NCI-H2081 (cell line): ENCODE measurements at places on chromosomes 1 and 21.

GRCh38 chr1:31870086-31870736 lies 54.4 kb upstream of the SPOCD1 start:
- DNase-seq = no peak

GRCh38 chr1:41513383-41513735 lies 28.9 kb upstream of the EDN2 start:
- no peak for DNase-seq

DNA sequence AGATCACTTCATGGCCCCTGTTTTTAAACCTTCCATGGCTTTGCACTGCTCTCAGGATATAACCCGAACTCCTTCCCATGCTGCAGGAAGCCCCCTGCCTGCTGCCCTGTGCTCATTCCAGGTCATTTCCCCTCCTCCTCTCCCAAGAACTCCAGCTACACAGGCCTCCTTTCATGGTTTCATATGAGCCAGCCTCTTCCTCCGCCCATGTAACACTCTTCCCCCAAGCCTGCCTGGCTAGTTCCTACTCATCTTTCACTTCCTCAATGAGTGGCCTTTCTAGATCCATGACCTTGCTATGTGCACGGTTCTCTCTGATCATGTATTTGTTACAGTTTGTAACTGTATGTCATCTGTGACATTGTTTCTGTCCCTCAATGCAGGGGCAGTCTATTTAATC lies 3.1 kb upstream of the NCF2 start:
- DNase-seq = no peak

GRCh38 chr21:15063814-15064575 lies 805 bp downstream of the NRIP1 start:
- DNase-seq = peak; percentile 24

GRCh38 chr1:8512504-8512903 lies 194.6 kb downstream of the SLC45A1 start:
- no peak for DNase-seq

GRCh38 chr21:36677443-36677842 lies 21.5 kb upstream of the SIM2 start:
- no peak for DNase-seq

GRCh38 chr1:209829716-209830115 lies 1.9 kb downstream of the UTP25 start:
- no peak for DNase-seq

DNA sequence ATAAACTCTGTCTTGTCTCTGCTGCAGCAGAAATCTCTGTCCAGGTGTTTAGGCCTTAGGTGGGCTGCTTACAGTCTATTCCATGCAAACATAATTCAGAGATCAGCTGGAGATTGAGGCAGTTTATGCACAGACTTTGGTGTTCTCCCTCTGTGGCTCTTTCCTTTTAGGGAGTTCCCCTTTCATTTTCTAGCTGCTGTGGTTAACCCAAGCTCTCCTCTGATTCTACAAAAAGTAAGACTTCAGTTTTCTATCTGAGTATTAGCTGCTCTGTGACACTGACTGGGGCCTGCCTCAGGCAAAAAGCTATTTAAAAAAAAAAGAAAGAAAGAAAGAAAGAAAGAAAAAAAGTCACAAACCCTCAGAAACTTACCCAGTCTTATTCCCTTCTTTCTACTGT lies 211.1 kb downstream of the CAMTA1 start:
- no peak for DNase-seq

GRCh38 chr1:31793586-31794285 lies 22.1 kb downstream of the SPOCD1 start:
- DNase-seq = no peak

- DNase-seq = peak; percentile 45
Observed at GRCh38 chr21:37862536-37862935, 53.7 kb downstream of the KCNJ6 start.

DNA sequence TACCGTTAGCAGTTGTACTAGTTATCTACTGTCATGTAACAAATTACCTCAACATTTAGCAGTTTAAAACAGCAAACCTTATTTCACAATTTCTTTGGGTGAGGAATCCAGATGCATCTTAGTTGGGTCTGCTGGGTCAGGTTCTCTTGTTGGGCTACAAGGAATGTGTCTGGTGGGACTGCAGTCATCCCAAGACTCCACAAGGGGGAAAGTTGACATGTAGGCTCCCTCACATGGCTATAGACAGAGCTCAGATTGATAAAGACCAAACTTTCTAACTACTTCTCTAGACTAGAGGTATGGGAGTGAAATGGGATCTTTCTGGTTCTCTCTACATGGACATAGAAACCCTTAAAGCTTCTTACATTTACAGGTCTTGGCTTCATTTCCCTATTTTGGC lies 160.9 kb downstream of the UCK2 start:
- DNase-seq = no peak

GRCh38 chr1:151942882-151943281 lies 33.6 kb upstream of the THEM4 start:
- no peak for DNase-seq

- no peak for DNase-seq
Observed at GRCh38 chr1:53642215-53642555, 96.8 kb downstream of the GLIS1 start.

GRCh38 chr1:67566803-67567377 lies 118.1 kb upstream of the GADD45A start:
- no peak for DNase-seq

DNA sequence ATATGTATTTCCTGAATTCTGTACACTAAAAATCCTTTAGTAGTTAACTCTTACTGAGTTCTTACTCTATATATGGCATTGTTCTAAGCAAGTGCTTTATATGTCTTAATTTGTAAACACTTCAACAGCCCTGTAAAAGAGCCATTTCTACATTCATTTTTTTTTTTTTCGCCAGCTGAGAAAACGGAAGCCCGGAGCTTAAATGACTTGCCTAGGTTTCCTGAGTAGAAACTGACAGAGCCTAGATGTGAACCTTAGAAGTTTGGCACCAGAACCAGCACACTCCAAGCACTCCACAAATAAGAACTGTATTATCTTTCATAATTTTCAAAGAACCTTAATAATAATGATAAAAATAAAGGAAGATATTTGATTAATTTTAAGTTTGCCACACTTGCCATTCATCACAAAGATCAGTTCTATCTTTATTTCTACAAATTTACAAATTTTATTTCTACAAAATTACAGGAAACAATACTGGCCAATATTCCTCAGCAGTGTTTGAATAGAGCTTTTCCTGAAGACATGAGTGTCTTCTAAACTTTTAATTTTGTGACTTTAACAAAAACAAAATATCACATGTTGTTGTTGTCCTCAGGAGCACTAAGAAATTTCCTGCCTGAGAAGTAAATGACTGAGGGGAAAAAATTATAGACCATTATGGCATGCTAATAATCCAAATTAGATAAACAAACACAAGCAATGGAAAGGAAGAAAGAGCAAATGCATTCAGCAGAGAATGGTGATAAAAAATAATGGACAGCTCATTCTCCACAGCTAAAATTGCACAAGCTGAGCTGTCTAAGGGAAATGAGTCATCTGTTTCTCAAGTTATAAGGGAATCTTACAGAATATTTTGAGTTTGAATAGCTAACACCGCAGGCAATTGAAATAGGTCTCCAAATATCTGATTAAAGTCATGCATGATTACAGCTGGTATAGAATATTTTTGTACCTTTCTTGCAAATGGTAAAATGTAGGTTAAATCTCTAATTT lies 71.2 kb downstream of the DPYD start:
- peak; percentile 64 for DNase-seq

- peak; percentile 59 for DNase-seq
Observed at GRCh38 chr1:197924516-197925123, 7.4 kb downstream of the LHX9 start.

GRCh38 chr21:32917362-32918135 lies 108.2 kb upstream of the OLIG2 start:
- no peak for DNase-seq

- no peak for DNase-seq
Observed at GRCh38 chr1:81847063-81847462, 46.3 kb downstream of the ADGRL2 start.

DNA sequence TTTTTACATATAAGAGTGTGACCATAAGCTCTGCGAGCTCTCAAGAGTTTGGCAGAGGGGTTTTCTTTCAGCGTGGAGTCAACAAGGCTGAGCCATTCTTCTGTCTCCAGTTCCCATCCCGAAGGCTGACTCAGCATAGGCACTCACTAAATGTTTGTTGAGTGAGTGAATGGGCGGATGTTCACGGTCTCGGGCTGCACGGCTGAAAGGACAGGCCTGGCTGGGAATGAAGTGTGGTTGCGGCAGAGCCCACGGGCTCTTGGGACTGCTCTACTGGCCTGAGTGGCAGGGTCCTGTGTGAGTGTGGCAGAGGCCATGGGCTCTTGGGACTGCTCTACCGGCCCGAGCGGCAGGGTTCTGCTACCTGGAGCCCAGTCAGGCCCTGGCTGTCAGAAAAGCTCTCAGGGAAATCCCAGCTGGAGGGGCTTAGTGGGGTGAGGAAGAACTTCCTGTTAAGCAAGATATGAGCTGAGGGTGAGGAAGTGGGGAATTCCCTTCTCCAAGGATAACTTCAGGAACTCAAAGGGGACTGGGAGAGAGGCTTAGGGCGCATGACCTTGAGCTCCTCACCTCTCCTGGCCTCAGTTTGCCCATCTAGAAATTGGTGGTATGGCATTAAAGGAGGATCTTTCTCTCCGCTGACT lies 56.6 kb upstream of the C1orf174 start:
- no peak for DNase-seq

- DNase-seq = no peak
Observed at GRCh38 chr1:113390871-113391648, 745 bp downstream of the MAGI3 start.

- DNase-seq = peak; percentile 66
Observed at GRCh38 chr1:87410776-87411480, 82.2 kb downstream of the LMO4 start.
